ENCODE measurements at places on chromosomes 1 and 21.

DNA sequence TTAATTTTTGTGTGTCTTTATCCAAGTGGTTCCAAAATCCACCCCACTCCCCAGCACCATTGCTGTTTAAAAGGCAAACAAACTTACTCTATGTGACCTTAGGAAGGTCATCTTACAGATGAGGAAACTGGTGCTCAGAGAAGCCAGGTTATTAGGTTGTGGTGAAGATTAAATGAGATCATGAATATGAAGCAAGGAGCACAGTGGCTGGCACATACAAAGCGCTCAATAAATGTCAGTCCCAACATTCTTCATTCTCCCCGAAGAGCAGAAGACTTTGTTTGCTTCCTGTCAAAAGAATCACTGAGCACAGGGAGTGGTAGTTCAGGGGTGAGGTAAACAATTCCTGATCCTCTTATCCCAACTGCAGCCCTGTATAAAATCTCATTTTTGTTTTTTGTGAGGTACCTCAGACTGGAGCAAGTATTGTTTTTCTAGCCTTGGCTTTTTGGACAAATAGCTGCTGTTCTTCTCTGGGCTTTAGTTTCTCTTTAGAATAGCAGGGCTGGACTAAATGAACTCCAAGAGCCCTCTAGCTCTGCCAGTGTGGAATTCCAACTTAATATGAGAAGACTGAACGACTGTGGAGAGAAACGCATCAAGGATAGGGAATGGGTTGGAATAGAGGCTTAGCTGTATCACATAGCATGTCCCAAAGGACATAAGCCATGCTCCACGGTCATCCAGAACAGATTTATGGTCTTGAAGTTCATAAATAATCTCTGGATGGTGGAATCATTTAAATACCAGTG, 455.3 kb upstream of the USP24 start:
- peak; percentile 26 for DNase-seq

DNA sequence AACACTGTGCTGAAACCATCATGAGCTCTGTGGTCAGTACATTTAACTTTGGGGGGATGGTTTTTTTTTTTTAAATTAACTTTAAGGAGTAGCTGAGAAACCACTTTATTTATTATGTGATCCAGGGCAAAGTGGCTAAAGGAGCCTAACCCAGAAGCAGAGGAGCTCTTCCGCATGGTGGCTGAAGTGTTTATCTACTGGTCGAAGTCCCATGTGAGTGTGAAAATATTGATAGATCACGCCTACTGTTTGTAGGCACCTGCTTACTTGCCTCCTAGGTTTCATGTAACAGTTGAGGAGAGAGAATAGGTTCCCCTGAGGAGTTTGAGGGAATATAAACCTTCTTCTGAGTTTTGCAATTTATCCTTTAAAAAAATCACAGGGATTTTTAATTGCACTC, 181.4 kb downstream of the ZP4 start:
- DNase-seq: no peak

DNA sequence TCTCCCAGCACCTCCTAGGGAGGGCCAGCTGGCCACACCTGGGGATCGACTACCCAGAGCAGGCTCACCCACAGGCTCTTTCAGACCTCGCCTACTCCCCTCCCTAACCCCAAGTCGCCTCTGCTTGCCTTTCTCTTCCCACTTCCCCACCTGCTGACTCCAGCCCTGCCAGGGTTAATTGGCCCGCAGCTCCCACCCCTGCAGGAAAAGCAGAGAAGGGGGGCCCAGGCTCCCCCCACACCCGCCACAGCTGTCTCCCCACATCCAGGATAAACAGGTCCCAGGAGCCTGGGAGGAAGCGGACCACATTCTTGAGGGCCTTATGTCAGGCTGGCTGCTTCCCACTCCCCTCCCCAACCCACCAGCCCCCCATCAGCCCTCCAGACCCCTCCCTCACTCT, 45.0 kb downstream of the TAS1R2 start:
- no peak for DNase-seq

DNA sequence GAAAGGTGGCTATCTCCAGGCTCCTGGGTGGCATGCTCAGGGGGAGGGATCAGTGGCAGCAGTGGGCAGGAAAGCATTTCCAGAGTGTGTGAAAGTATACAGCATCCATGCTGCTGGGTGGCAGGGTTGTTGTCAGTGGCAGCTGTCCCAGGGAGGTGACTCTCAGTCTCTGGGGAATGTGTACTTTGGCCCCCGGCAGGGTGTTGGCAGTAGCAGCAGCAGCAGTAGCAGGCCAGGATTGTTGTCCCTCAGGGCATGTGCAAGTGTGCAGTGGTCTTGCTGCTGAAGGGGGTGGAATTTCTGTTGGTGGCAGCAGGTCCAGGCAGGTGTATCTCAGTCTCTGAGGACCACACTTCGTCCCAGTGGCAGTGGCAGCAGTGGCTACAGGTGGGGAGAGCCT, 71.7 kb upstream of the GUCA2B start:
- DNase-seq: no peak

- no peak for DNase-seq
These were observed 125.3 kb upstream of the GREM2 start for GRCh38 chr1:240737298-240737697.

- no peak for DNase-seq
These were observed 7.8 kb downstream of the GNPAT start for GRCh38 chr1:231248778-231249177.
